GM12864 (cell line): ENCODE measurements at places on chromosomes 3 and 15.

DNA sequence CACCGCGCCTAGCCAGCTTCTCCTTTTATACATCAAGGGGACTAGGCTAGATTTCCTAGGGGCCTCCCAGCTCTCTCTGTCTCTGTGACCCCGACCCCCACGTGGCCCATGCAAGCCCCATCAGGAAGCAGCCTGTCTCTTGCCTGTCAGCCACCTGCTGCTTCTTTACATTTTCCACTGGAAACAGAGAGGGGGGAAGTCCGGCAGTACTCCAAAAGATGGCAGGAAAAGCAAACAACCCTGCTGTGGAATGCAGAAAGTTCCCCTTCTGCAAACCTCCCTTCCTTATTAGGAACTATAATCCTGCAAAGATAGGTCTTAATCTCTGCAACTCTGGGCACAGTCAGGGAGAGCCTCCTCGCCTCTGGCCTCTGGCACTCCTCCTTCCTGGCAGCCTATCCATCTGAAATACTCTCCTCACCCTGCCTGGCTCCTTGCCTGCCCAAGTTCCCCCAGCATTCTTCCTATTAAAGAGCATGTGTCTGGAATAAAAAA is 47.4 kb upstream of the HACD2 start:
- no peak for DNase-seq

- no peak for DNase-seq
These were observed 5.2 kb downstream of the MAGI1 start for GRCh38 chr3:66033241-66034138.

GRCh38 chr3:128309026-128309425 is 155.7 kb downstream of the EEFSEC start:
- DNase-seq: no peak

GRCh38 chr3:188233320-188233719 is 79.4 kb downstream of the LPP start:
- DNase-seq: no peak

DNA sequence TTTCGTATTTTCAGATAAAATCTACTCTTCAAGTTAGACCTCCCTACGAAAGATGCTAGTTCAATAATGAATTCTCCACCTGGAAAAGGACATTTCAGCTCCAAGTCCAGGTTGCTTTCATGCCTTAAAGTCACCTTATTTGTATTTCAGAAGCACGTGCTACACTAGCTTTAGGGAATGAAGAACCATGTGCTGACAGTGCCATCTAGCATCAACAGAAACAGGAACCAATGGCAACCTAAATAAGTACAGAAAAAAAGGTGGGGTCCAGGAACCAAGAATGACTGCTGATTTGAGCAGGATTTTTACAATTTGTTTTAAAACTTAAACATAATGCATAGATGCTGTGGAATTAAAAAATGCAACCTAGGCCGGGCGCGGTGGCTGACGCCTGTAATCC is 77.6 kb upstream of the SNRPN start:
- no peak for DNase-seq

GRCh38 chr3:25150199-25150598 is 277.9 kb upstream of the RARB start:
- DNase-seq: no peak

DNA sequence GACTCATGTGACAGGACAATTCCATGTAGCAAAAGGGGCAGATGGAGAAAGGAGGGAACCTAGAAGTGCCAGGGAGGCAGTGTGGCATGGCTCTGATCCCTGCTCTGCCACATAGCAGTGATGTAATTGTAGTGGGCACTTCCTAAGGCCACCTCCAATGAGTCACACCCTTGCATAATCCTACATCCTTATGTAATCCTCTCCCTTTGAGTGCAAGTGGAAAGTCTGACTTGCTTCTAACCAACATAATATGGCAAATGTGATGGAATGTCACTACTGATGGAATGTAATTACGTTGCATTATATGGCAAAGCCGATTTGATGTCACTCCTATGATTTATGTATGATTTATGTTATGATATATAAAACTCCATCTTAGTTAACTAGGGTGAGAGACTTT is 72.9 kb upstream of the ATP2C1 start:
- DNase-seq: no peak
